ENCODE measurements at places on chromosomes 7 and 10. TPM values are rescaled to one million over a fixed set of nuclear protein-coding genes. Genes with fewer than 3 reads are reported as not detected.

The HPSE2 gene
- 1.1 TPM for total RNA-seq

The SPDYE9 gene
- not detected for total RNA-seq

The CALCR gene
- not detected for total RNA-seq

The FBXO24 gene
- total RNA-seq: not detected

The VGF gene
- total RNA-seq: not detected

The HOXA5 gene
- total RNA-seq: 1.2 TPM

The EPO gene
- total RNA-seq: not detected

The KLLN gene
- total RNA-seq: 0.14 TPM

The IDE gene
- 39.1 TPM for total RNA-seq

The ORAI2 gene
- 33.4 TPM for total RNA-seq

DNA sequence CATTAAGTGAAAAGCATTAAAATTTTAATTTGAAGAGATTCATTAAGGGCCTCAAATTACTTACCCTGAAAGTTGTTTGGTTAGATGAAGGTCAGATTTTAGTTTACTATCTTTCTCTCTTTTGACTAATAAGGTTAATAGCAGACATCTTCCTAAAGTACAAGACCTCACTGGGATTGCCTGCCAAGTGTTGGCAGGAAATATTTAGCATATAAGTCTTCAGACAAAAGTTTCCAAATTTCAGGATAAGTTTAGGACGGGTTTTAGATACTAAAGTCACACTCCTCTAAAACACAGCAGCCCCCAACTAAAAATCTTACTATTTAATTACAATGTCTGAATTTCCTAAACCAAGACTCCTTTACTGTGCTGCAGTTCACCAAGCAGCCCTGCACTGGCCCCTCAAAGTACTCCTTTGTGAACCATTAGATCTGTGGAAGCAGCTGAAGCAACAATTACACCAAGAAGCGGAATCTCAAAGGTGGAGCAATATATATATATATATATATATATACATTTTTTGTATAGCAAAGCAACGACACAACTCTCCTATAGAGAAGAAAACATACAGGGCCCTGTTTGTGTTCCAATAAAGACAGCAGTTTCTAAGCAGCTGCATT is 91.2 kb upstream of the KCNIP2 start:
- no peaks in the 10 kb centered on the region for H3K27me3 ChIP-seq
- H3K4me1 ChIP-seq: peaks cover 20% of the 10 kb centered on the region
- DNase-seq: no peak

DNA sequence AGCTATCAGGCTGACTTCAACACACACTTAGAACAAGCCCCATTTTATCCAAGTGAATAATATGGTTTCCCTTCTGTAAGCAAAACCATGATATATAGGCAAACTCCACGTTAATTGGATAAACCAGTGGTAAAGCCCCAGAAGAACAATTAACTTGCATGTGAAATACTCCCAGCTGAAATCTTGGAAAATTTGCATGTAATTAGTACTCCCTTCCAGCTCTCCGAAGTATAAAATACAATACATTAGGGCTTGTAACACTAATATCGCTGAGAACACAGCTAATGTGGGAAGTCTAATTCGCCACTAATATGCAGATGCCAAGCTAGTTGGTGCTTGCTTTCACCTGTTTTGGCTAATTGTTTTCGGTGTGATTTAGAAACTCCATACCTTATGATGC is 859.0 kb upstream of the AUTS2 start:
- no peaks in the 10 kb centered on the region for H3K27me3 ChIP-seq
- no peak overlapping the region for H3K27ac ChIP-seq
- DNase-seq: no peak
- H3K4me3 ChIP-seq: no peak overlapping the region
- no peaks in the 10 kb centered on the region for H3K4me1 ChIP-seq

DNA sequence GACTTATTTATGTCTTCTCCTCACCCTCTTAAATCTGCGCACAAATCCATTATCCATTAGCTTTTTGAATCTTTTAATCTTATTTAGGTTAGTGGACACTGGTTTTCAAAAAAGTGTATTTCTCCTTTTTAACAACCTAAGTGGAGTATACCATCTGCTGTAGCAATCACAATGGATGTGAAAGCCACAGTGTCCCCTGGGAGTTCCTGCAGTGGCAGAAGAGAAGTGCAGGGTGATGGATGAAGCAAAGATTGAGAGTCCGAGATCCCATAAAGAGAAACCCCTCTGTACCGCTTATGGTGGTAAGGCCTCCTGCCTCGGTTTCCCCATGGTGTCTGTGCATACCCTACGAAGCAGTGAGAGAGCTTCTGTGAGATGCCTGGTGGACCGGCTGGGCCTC is 236.4 kb downstream of the COBL start:
- no peaks in the 10 kb centered on the region for H3K4me1 ChIP-seq
- H3K36me3 ChIP-seq: no peaks in the 10 kb centered on the region
- no peaks in the 10 kb centered on the region for H3K27me3 ChIP-seq
- H3K4me3 ChIP-seq: no peak overlapping the region
- no peak overlapping the region for H3K27ac ChIP-seq

DNA sequence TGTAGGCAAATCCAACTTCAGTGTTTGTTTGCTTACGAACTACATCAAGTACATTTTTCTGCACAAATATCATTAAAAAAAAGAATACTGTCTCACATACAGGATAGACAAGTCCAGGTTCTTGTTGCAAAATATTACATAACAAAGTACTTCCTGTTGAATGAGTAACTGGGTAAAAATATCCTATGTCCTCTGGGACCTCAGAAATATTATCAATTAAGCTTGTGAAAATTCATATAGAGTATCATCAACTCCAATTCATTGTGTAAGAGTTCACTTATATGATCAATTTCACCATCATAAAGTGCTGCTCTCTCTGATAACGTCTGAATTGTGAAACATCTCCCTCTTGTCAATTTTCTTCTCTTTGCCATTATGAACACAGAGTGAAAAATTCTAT is 22.6 kb downstream of the HERC4 start:
- no peaks in the 10 kb centered on the region for H3K27me3 ChIP-seq
- no peaks in the 10 kb centered on the region for H3K36me3 ChIP-seq
- H3K4me1 ChIP-seq: peaks cover 18% of the 10 kb centered on the region
- H3K4me3 ChIP-seq: no peak overlapping the region

- H3K4me1 ChIP-seq: no peaks in the 10 kb centered on the region
- H3K36me3 ChIP-seq: peaks cover 47% of the 10 kb centered on the region
- no peaks in the 10 kb centered on the region for H3K27me3 ChIP-seq
- no peak overlapping the region for H3K4me3 ChIP-seq
- no peak overlapping the region for H3K27ac ChIP-seq
Observed at GRCh38 chr10:819326-819725, 112.2 kb downstream of the LARP4B start.

DNA sequence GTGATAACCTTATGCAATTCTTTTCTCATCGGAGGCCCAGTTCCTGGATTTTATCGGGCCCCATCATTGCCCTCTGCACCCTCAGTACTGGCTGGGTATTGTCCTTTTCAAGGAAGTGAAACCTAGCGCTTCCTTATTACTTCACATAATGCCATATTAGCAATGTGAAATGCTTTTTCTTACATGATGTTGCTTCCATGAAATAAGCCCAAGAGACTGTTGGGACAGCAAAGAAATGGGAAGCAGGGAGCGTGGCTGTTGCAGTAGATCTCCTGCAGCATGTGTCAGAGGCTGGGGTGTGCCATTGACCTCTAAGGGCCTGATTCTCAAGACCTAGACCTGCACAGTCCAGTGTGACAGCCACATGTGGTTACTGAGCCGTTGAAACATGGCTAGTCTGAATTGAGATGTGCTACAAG is 8.1 kb downstream of the CHN2 start:
- no peaks in the 10 kb centered on the region for H3K27me3 ChIP-seq
- DNase-seq: no peak
- no peak overlapping the region for H3K4me3 ChIP-seq
- H3K27ac ChIP-seq: no peak overlapping the region

GRCh38 chr7:42946627-42946950 is 14.4 kb downstream of the MRPL32 start:
- no peaks in the 10 kb centered on the region for H3K27me3 ChIP-seq
- DNase-seq: no peak
- H3K27ac ChIP-seq: no peak overlapping the region
- no peaks in the 10 kb centered on the region for H3K36me3 ChIP-seq

- no peak for DNase-seq
- H3K27me3 ChIP-seq: no peaks in the 10 kb centered on the region
- no peak overlapping the region for H3K4me3 ChIP-seq
Observed at GRCh38 chr10:124996854-124997215, 54.9 kb downstream of the ZRANB1 start.

GRCh38 chr7:137981175-137981574 is 20.7 kb downstream of the CREB3L2 start:
- H3K4me1 ChIP-seq: peaks cover 100% of the 10 kb centered on the region
- peak overlapping the region; percentile 96 for H3K27ac ChIP-seq
- no peaks in the 10 kb centered on the region for H3K27me3 ChIP-seq
- no peaks in the 10 kb centered on the region for H3K36me3 ChIP-seq
- DNase-seq: no peak

DNA sequence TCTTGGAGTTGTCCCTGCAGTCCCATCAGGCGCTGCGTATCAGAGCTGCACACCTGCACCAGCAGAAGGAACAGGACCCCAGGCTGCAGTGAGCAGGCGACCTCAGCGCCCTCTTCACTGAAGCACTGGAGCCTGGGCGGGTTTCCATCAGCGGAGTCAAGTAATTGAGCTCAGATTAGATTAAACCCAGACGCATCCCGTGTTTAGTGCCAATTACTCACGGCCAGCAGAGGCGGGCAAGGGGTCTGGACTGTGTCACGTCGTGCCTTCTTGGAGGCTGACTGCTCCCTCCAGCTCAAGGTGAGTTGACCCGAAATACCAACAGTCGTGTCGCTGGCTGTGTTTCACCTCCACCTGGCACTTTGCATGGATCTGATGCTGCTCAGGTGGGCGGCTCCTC is 123.6 kb downstream of the CXCL12 start:
- no peaks in the 10 kb centered on the region for H3K27me3 ChIP-seq
- DNase-seq: no peak
- no peak overlapping the region for H3K4me3 ChIP-seq
- H3K27ac ChIP-seq: no peak overlapping the region

GRCh38 chr10:59885430-59886134 is 20.8 kb downstream of the CCDC6 start:
- no peak overlapping the region for H3K4me3 ChIP-seq
- no peak overlapping the region for H3K27ac ChIP-seq
- no peak for DNase-seq

DNA sequence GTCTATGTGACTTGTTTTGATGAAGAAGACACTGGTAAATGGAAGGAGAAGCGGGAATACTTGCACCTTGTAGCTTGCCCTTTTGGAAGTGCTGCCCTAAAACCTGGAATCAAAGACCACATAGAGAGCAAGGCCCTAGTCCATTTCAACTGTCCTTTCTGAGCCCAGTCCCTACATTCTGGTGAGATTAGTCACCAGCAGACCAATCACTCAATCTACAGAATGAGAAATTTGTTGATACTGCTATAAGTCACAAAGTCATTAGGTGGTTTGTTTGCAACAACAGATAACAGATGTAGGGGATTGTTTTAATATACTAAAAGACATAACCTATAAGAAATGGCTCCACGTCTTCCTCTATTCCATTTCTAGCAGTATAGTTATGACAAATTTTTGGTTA is 33.6 kb downstream of the WASL start:
- DNase-seq: no peak
- H3K36me3 ChIP-seq: no peaks in the 10 kb centered on the region
- H3K27me3 ChIP-seq: no peaks in the 10 kb centered on the region
- H3K27ac ChIP-seq: no peak overlapping the region

GRCh38 chr10:121715969-121716368 is 117.7 kb upstream of the FGFR2 start:
- no peaks in the 10 kb centered on the region for H3K27me3 ChIP-seq
- DNase-seq: no peak
- no peak overlapping the region for H3K4me3 ChIP-seq
- no peaks in the 10 kb centered on the region for H3K4me1 ChIP-seq
- no peak overlapping the region for H3K27ac ChIP-seq

DNA sequence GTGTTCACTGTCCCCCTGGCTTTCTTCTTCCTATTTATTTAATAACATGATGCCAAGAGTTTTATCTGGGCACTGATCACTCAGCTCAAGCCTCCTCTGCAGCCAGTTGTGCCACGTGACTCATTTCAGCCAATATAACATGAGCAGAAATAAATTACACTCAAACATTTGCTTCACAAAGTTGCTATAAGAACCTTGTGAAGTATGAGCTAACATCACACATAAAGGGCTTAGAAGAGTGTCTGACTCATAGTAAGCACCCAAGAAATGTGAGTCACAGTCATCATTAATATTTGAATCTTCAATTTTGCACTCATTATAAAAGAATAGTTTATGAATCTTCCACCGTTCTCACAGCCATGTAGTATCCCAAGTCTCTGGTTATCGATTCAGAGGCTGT is 414.6 kb upstream of the NPVF start:
- H3K4me1 ChIP-seq: no peaks in the 10 kb centered on the region
- no peak overlapping the region for H3K4me3 ChIP-seq
- no peaks in the 10 kb centered on the region for H3K27me3 ChIP-seq
- no peaks in the 10 kb centered on the region for H3K36me3 ChIP-seq
- no peak overlapping the region for H3K27ac ChIP-seq
- DNase-seq: no peak

DNA sequence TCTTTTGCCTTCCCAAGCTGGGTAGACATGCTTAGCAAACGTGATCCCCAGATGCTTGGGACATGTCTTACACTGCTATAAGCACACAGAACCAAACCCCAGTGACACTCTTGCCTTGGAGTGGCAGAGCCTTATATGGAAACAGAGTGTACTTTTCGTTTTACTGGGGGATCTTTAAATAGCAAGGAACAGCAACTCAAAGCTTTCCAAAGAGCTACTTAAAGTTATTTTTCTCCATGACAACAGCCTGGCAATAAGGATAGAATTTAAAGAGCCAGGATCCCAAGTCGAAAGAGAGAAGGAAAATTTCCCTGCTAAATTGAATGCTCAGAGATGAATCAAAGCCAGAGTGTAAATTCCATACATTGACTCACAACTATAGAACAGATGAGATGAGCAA is 67.8 kb downstream of the ZNF365 start:
- H3K27ac ChIP-seq: peak overlapping the region; percentile 23
- no peaks in the 10 kb centered on the region for H3K36me3 ChIP-seq
- H3K4me3 ChIP-seq: peak overlapping the region; percentile 12
- no peak for DNase-seq
- H3K4me1 ChIP-seq: peaks cover 6% of the 10 kb centered on the region

GRCh38 chr7:57529931-57530330 is 80.0 kb downstream of the ZNF716 start:
- DNase-seq: no peak
- H3K27me3 ChIP-seq: no peaks in the 10 kb centered on the region
- H3K4me3 ChIP-seq: no peak overlapping the region

DNA sequence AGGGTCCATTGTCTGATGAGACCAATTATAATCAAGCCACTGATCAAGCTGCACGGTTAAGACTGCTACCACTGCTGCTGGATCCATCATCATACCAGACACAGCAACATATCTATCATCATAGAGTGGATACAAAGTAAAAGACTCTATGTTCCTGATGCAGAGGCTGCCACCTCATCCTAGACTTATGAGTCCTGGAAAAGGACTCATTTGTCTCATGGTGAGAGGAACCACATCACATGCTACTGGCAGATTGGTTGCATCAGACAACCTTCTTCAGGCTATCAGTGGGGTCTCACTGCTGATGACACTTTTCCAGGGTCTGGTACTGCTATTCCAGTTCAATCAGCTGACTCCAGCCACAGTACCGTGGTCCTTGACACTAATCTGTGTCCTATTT is 79.0 kb downstream of the ABI1 start:
- peak overlapping the region; percentile 24 for H3K27ac ChIP-seq
- peaks cover 16% of the 10 kb centered on the region for H3K4me1 ChIP-seq
- DNase-seq: no peak
- no peaks in the 10 kb centered on the region for H3K27me3 ChIP-seq

Measured in thoracic aorta (tissue), 2 donors.